ENCODE measurements at places on chromosomes 16 and 17. TPM values are rescaled to one million over a fixed set of nuclear protein-coding genes. Genes with fewer than 3 reads are reported as not detected.

GRCh38 chr16:81077076-81077940, at the start of gene C16orf46:
TSS of gene C16orf46 (minus strand) at chr16:81077238. CDS start at chr16:81063955, 13,283 bp downstream.
- no peaks in the 10 kb centered on the region for H3K4me1 ChIP-seq
- peak; percentile 78 for DNase-seq
- H3K36me3 ChIP-seq = no peaks in the 10 kb centered on the region
- peak within 1 kb of the TSS; percentile 92 for H3K27ac ChIP-seq
- H3K4me3 ChIP-seq = peak within 1 kb of the TSS; percentile 65

DNA sequence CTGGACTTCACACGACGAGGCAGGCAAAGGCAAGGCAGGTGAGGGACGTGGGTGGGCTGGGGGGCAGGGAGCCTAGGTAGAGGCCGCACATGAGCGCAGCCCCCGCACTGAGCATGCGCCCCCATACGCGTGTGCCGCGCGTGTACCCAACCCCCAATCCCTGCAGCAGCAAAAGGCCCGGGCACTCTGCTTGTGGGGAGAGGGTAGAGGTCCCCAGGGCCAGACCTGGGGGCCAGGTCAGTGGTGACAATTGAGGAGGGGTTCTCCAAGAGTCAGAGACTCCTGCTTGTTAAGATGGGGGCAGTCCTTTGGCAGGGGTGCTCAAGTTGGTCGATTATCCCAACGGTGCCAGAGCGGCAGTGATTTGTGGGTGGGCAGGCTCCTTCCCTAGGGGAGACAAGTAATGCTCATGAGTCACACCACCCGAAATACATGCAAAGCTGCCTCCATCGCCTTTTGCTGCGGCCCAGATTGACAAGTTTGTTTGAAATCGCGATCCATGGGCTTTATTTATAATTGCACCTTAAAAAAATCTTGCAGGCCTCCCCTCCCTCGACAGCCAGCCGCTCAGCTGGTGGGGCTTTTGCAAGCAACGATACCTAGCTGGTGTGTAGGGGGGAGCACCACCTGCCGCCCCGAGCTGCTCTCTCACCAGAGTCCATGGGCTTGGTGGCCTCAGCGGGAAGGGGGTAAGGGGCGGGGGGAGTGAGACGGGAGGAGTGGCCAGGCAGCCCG, 1.1 kb upstream of the GIT1 start:
- H3K4me1 ChIP-seq = peaks cover 65% of the 10 kb centered on the region
- no peaks in the 10 kb centered on the region for H3K27me3 ChIP-seq
- DNase-seq = no peak
- H3K27ac ChIP-seq = peak overlapping the region; percentile 96
- H3K4me3 ChIP-seq = peak overlapping the region; percentile 43

DNA sequence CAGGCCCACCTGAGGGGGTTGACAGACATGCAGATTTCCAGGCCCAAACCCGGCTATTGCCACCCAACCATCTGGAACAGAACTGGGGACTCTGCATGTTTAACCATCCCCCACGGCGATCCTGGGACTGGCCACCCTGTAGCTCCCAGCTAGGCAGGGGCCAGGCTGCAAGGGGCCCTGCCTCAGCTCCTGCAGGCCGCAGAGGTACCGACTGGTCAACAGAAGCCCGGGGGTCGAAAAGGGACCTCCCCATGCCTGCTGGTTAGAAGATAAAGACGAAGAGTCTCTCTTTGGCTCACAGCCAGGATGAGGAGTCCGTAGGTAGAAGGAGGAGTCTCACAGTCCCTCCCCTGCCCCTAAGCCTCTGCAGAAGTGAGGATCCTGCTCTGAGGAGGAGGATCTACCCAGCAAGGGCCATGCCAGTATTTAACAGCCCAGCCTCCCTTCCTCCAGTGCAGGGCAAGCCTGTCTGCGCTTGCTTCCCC, 223.4 kb upstream of the TNRC6C start:
- H3K27me3 ChIP-seq = peaks cover 14% of the 10 kb centered on the region
- peaks cover 10% of the 10 kb centered on the region for H3K4me1 ChIP-seq
- no peak for DNase-seq
- H3K36me3 ChIP-seq = no peaks in the 10 kb centered on the region
- H3K27ac ChIP-seq = no peak overlapping the region

DNA sequence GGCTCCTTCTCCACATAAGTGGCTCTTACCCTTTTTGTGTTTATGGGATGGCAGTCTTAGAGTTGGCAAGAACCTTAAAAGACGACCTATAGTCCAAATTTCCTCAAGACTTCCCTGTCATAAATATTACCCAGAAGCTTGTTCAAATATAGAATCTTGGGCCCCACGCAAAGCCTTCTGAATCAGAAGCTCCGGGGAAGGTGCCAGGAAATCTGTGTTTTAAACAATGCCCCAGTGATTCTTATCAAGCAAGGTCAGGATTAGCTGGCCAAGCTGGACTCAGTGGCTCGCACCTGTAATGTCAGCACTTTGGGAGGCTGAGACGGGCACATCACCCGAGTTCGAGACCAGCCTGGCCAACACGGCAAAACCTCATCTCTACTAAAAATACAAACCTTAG, 85.7 kb downstream of the TIMM22 start:
- no peak overlapping the region for H3K4me3 ChIP-seq
- H3K27ac ChIP-seq = no peak overlapping the region
- no peaks in the 10 kb centered on the region for H3K36me3 ChIP-seq
- no peaks in the 10 kb centered on the region for H3K27me3 ChIP-seq
- DNase-seq = peak; percentile 71

GRCh38 chr17:76784926-76785325, 47.0 kb downstream of the MFSD11 start:
- no peaks in the 10 kb centered on the region for H3K27me3 ChIP-seq
- DNase-seq = no peak
- no peak overlapping the region for H3K4me3 ChIP-seq
- no peaks in the 10 kb centered on the region for H3K36me3 ChIP-seq
- no peak overlapping the region for H3K27ac ChIP-seq

DNA sequence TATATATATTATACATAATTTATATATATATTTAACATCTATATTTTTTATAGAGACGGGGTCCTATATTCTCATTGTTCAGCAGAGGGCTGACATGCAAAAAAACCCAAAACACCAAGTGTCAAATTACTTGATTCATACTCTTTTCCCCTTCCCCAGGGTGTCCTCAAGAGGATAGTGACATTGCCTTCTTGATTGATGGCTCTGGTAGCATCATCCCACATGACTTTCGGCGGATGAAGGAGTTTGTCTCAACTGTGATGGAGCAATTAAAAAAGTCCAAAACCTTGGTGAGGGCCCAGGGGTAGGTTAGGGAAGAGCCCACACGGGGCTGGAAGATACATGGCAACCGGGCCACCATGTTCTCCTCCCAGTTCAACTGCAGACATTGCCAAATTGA, 11.0 kb downstream of the ITGAM start:
- peaks cover 6% of the 10 kb centered on the region for H3K4me1 ChIP-seq
- no peak overlapping the region for H3K27ac ChIP-seq
- no peak overlapping the region for H3K4me3 ChIP-seq
- no peak for DNase-seq
- H3K36me3 ChIP-seq = no peaks in the 10 kb centered on the region

DNA sequence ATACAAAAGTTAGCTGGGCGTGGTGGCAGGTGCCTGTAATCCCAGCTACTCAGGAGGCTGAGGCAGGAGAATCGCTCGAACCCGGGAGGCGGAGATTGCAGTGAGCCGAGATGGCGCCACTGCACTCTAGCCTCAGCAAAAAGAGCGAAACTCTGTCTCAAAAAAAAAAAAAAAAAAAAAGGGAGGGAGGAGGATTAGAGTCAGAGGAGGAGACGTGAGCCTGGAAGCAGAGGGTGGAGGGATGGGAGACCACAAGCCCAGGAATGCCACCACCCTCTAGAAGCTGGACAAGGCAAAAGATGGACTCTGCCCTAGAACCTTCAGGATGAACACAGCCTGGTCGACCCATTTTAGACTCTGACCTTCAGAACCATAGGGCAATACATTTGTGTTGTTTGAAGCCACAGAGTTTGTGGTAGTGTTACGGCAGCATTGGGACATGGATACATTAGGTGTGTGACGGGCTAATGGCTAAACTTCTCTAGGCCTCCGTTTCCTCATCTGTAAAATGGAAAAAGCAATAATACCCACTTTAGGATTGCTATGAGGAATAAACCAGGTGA, 2.1 kb upstream of the SMIM22 start:
- no peak for DNase-seq
- no peaks in the 10 kb centered on the region for H3K36me3 ChIP-seq
- peaks cover 7% of the 10 kb centered on the region for H3K4me1 ChIP-seq
- no peak overlapping the region for H3K4me3 ChIP-seq
- no peak overlapping the region for H3K27ac ChIP-seq
- H3K27me3 ChIP-seq = no peaks in the 10 kb centered on the region

- no peak overlapping the region for H3K27ac ChIP-seq
- no peak overlapping the region for H3K4me3 ChIP-seq
- no peak for DNase-seq
- no peaks in the 10 kb centered on the region for H3K27me3 ChIP-seq
Measured at GRCh38 chr16:88330971-88331890, 51.5 kb upstream of the ZNF469 start.

GRCh38 chr16:23827057-23827456, 8.7 kb upstream of the PRKCB start:
- H3K27me3 ChIP-seq = no peaks in the 10 kb centered on the region
- no peaks in the 10 kb centered on the region for H3K4me1 ChIP-seq
- no peak for DNase-seq
- no peak overlapping the region for H3K27ac ChIP-seq

GRCh38 chr16:3690980-3691720, 26.2 kb downstream of the TRAP1 start:
- no peak overlapping the region for H3K4me3 ChIP-seq
- H3K27ac ChIP-seq = no peak overlapping the region
- H3K36me3 ChIP-seq = no peaks in the 10 kb centered on the region
- H3K4me1 ChIP-seq = 0 out of 2 replicates have a peak, but pooled peaks cover 6% of the 10 kb centered on the region

GRCh38 chr16:15970202-15970601, 20.8 kb downstream of the ABCC1 start:
- peaks cover 43% of the 10 kb centered on the region for H3K4me1 ChIP-seq
- no peak for DNase-seq
- peak overlapping the region; percentile 3 for H3K27ac ChIP-seq
- no peaks in the 10 kb centered on the region for H3K27me3 ChIP-seq
- H3K36me3 ChIP-seq = 0 out of 2 replicates have a peak, but pooled peaks cover 2% of the 10 kb centered on the region

DNA sequence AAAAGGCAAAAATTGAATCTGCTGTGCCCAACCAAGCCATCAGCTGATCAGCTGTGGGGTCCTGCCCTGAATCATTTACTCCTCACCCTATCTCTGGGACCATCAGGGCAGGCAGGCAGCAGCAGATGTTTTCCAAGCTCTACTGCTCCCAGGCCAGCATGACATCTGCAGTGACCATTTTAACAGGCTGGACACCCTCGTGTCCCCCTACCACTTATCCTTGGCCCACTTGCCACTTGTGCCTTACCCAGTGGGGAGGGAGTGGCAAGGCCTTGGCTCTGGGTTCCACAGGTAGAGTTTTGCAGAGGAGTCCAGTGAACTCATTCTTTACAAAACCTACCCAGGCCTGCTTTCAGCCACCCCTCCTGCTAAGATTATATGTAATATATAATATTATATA, 12.0 kb upstream of the CA4 start:
- no peaks in the 10 kb centered on the region for H3K36me3 ChIP-seq
- H3K4me3 ChIP-seq = no peak overlapping the region
- H3K4me1 ChIP-seq = peaks cover 4% of the 10 kb centered on the region
- no peaks in the 10 kb centered on the region for H3K27me3 ChIP-seq

DNA sequence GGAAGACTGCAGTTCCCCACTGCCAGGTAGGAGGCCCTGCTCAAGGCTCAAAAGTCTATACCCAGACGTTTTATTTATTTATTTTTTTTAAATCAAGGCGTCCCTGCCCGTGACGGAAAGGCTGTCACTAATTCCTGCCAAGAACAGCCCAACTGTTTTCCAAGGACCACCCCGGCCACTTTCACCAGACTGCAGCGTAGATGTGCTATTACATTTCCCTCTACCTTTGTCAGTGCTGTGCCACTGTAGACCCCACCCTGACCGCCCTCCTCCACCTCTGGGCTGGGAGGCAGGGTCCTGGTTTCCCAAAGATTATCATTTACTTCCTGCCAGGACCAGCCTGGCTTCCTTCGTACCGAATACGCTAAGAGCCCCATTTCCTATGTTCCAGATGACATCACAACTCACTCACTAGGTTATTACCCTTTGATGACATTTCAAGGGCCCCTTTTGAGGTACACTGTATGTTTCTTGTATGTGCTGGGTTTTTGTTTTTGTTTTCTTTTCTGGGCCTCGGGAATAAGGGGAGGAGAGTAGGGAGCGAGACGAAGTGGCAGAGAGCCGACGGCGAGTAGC, 6.3 kb upstream of the RNF227 start:
- DNase-seq = no peak
- H3K36me3 ChIP-seq = no peaks in the 10 kb centered on the region
- no peaks in the 10 kb centered on the region for H3K27me3 ChIP-seq
- H3K4me1 ChIP-seq = no peaks in the 10 kb centered on the region

- H3K27me3 ChIP-seq = peaks cover 26% of the 10 kb centered on the region
- H3K36me3 ChIP-seq = no peaks in the 10 kb centered on the region
- no peak for DNase-seq
- H3K4me1 ChIP-seq = peaks cover 5% of the 10 kb centered on the region
Measured at GRCh38 chr17:79413611-79414010, 197.2 kb downstream of the RBFOX3 start.

DNA sequence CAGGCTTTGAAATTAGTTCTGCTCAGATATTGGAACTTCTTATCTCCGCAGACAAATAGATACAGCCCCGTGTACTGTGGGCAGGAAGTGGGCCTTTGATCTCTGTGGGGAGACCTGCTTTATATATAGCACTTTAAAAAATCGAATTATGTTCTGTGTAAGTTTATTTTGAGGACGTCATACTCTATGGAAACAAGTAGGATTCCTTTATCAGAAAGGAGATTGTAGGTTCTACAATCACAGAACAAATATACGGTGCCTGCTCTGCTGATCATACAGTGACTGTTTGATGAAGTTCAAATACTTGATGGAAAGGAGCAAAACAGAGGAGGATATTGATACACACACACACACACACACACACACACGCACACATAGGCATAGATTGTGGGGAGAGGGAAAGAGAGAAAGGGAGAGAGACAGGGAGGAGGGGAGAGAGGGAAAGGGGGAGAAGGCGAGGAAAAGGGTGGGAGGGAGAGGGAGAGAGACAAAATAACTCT, 14.7 kb upstream of the TMEM220 start:
- no peak overlapping the region for H3K27ac ChIP-seq
- H3K4me3 ChIP-seq = no peak overlapping the region
- H3K27me3 ChIP-seq = no peaks in the 10 kb centered on the region
- no peaks in the 10 kb centered on the region for H3K4me1 ChIP-seq
- DNase-seq = no peak

DNA sequence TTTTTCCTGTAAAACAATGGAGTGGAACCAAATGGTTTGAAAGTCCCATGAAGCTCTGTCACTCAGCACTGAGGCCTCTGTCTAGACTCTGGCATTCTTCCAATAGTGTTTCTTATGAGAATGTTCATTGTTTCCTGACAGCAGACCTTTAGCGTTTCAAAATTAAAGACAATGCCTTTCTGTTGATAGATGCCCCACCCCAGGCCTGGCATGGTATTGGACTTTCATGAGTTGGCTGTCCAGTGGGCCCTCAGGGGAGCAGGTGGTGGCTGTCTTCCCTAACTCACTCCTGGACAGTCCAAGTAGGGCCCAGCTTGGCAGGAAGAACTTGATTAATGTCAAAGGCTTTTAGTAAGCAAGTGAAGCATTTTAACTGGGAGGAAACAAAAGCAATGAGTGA, 186.5 kb upstream of the CCL2 start:
- H3K27me3 ChIP-seq = no peaks in the 10 kb centered on the region
- no peaks in the 10 kb centered on the region for H3K36me3 ChIP-seq
- H3K4me3 ChIP-seq = no peak overlapping the region
- H3K27ac ChIP-seq = no peak overlapping the region

Gene KRTAP9-2
- not detected for total RNA-seq

Gene ELMO3
- 2.0 TPM for total RNA-seq

Gene C16orf82
- not detected for total RNA-seq

Gene MYADML2
- total RNA-seq = not detected

Gene FBXW10
- not detected for total RNA-seq

Gene NXPH3
- total RNA-seq = 0.57 TPM

Gene KCTD5
- total RNA-seq = 61.1 TPM

Gene PRSS21
- not detected for total RNA-seq

Gene SHISA9
- total RNA-seq = 0.10 TPM

Gene CCL22
- total RNA-seq = 0.39 TPM

Measured in Panc1 (cell line).